ENCODE measurements at places on chromosomes 7 and 10. TPM values are rescaled to one million over a fixed set of nuclear protein-coding genes. Genes with fewer than 3 reads are reported as not detected.

DNA sequence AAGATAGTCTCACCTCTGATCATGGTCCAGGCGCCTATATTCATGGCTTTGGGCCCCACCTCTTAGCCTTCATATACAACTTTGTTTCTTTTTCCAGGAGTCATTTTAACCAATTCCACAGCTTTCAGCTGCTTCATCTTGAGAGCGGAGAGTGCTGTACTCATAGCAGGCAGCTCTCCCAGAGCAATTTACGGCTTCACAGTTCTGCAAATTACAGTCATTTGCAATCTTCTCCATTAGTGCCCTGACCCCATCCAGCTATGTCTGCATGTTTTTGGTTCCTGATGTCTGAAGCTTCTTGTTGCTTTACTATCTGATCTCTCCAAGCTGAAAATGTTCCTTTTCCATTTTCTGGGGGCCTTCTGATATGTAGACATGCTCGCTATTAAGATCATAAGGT lies 18.0 kb upstream of the MEST start:
- no peaks in the 10 kb centered on the region for H3K4me1 ChIP-seq
- H3K27me3 ChIP-seq: peaks cover 2% of the 10 kb centered on the region
- H3K4me3 ChIP-seq: no peak overlapping the region
- no peak overlapping the region for H3K27ac ChIP-seq

Gene CRYGN
- polyA plus RNA-seq: not detected

Gene CAMK2B
- 0.31 TPM for polyA plus RNA-seq

Gene FGL2
- polyA plus RNA-seq: 0.01 TPM

GRCh38 chr10:35598379-35598778 lies 6.8 kb upstream of the GJD4 start:
- no peak for DNase-seq

Gene FRAT2
- 3.8 TPM for polyA plus RNA-seq

GRCh38 chr7:22438994-22439393 lies 61.0 kb downstream of the STEAP1B start:
- no peaks in the 10 kb centered on the region for H3K27me3 ChIP-seq
- no peak overlapping the region for H3K4me3 ChIP-seq
- no peaks in the 10 kb centered on the region for H3K36me3 ChIP-seq
- H3K4me1 ChIP-seq: peaks cover 6% of the 10 kb centered on the region

- no peak for DNase-seq
- H3K4me1 ChIP-seq: no peaks in the 10 kb centered on the region
These were observed 1164.9 kb downstream of the DNAJB9 start for GRCh38 chr7:109734601-109735000.

Gene BLNK
- polyA plus RNA-seq: 4.4 TPM

DNA sequence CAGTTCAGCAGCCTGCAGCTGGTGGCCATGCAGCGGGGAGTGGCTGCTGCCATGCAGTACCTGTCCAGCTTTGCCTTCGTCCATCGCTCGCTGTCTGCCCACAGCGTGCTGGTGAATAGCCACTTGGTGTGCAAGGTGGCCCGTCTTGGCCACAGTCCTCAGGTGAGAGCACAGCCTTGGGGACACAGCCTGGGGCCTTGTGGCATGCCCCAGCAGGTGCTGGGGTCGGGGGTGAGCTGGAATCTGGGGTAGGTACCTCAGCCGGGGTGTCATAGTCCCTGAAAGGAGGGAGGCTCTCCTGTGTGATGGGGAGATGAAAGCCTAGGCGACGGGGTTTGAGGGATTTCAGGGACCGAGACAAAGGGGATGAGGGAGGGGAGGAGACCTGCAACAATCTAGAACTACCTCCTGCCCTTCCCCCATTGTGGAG lies 14.1 kb downstream of the EPHB6 start:
- no peaks in the 10 kb centered on the region for H3K36me3 ChIP-seq
- no peak overlapping the region for H3K4me3 ChIP-seq
- H3K4me1 ChIP-seq: no peaks in the 10 kb centered on the region
- no peak for DNase-seq
- H3K27ac ChIP-seq: no peak overlapping the region

- peaks cover 2% of the 10 kb centered on the region for H3K4me1 ChIP-seq
- H3K27me3 ChIP-seq: peaks cover 7% of the 10 kb centered on the region
- no peak overlapping the region for H3K27ac ChIP-seq
- H3K36me3 ChIP-seq: peaks cover under 1% of the 10 kb centered on the region
These were observed 2.3 kb upstream of the FUOM start for GRCh38 chr10:133359972-133360610.

Gene CDK5
- 26.3 TPM for polyA plus RNA-seq

Gene PHKG1
- 0.49 TPM for polyA plus RNA-seq

Gene RAMP3
- polyA plus RNA-seq: not detected

- H3K27ac ChIP-seq: peak overlapping the region; percentile 39
- peaks cover 12% of the 10 kb centered on the region for H3K4me1 ChIP-seq
- peak overlapping the region; percentile 62 for H3K4me3 ChIP-seq
- H3K36me3 ChIP-seq: no peaks in the 10 kb centered on the region
These were observed 48.4 kb downstream of the LHPP start for GRCh38 chr10:124509880-124510632.

DNA sequence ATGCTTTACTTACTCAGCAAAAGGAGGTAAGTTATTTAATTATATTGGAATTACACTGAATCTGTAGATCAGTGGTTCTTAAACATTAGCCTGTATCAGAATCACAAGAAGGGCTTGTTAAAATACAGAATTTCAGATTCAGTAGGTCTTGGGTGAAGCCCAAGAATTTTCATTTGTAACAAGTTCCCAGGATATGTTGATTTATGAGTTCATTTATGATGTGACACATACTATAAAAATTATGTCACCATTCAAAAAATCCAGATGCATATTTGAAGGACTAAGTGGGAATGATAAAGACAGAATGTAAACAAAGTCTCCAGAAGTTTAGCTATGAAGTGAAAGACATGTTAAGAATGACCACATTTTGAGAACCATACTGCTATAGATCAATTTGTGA lies 52.3 kb downstream of the HECTD2 start:
- H3K27me3 ChIP-seq: no peaks in the 10 kb centered on the region
- no peak overlapping the region for H3K4me3 ChIP-seq
- H3K27ac ChIP-seq: no peak overlapping the region
- no peak for DNase-seq
- H3K36me3 ChIP-seq: no peaks in the 10 kb centered on the region
- no peaks in the 10 kb centered on the region for H3K4me1 ChIP-seq

- H3K4me1 ChIP-seq: no peaks in the 10 kb centered on the region
- H3K27ac ChIP-seq: no peak overlapping the region
- H3K4me3 ChIP-seq: no peak overlapping the region
- no peak for DNase-seq
These were observed 27.0 kb upstream of the ELMO1 start for GRCh38 chr7:37475646-37476045.

Gene NRG3
- polyA plus RNA-seq: not detected

- no peaks in the 10 kb centered on the region for H3K36me3 ChIP-seq
- peaks cover 22% of the 10 kb centered on the region for H3K4me1 ChIP-seq
- peak; percentile 11 for DNase-seq
- no peak overlapping the region for H3K4me3 ChIP-seq
These were observed 161.7 kb upstream of the BMPER start for GRCh38 chr7:33743594-33743993.

GRCh38 chr7:84447636-84448293 lies 253.2 kb upstream of the SEMA3A start:
- no peaks in the 10 kb centered on the region for H3K27me3 ChIP-seq
- H3K27ac ChIP-seq: no peak overlapping the region
- H3K36me3 ChIP-seq: no peaks in the 10 kb centered on the region
- DNase-seq: no peak
- H3K4me1 ChIP-seq: no peaks in the 10 kb centered on the region

All from keratinocyte (primary cell).